Purkinje cell (primary cell): ENCODE measurements at places on chromosomes 6 and 20. TPM values are rescaled to one million over a fixed set of nuclear protein-coding genes. Genes with fewer than 3 reads are reported as not detected.

Gene FAM209A
- polyA plus RNA-seq, result 0.45 TPM in 1 of 2 replicates, not detected in the other

Gene SLPI
- polyA plus RNA-seq, result not detected in 2 replicates

Gene ANKS1A
- polyA plus RNA-seq, result 8.6 and 9.5 TPM in 2 replicates

Gene ENPP3
- 0.26 TPM in 1 of 2 replicates, not detected in the other for polyA plus RNA-seq

Gene ID1
- 0.41 and 0.75 TPM in 2 replicates for polyA plus RNA-seq

Gene PSORS1C2
- polyA plus RNA-seq, result not detected in 2 replicates

Gene PAK1IP1
- 31.1 and 31.7 TPM in 2 replicates for polyA plus RNA-seq

Gene ADTRP
- 1.3 and 2.3 TPM in 2 replicates for polyA plus RNA-seq

Gene SERAC1
- 9.5 and 9.9 TPM in 2 replicates for polyA plus RNA-seq

Gene ZNF133
- polyA plus RNA-seq, result 2.3 and 7.4 TPM in 2 replicates

Gene ARMC12
- not detected in 2 replicates for polyA plus RNA-seq

Gene KCNK16
- polyA plus RNA-seq, result not detected in 2 replicates

Gene CALHM4
- not detected in 2 replicates for polyA plus RNA-seq

Gene BPI
- not detected in 2 replicates for polyA plus RNA-seq

Gene DEFB123
- polyA plus RNA-seq, result not detected in 2 replicates

Gene TREM1
- not detected in 2 replicates for polyA plus RNA-seq

Gene PAX1
- polyA plus RNA-seq, result not detected in 2 replicates

Gene RBPJL
- polyA plus RNA-seq, result not detected in 2 replicates

Gene SLC35F1
- polyA plus RNA-seq, result 11.1 and 22.7 TPM in 2 replicates
